Ascending aorta (tissue), 2 donors: ENCODE measurements at places on chromosomes 4 and X.

DNA sequence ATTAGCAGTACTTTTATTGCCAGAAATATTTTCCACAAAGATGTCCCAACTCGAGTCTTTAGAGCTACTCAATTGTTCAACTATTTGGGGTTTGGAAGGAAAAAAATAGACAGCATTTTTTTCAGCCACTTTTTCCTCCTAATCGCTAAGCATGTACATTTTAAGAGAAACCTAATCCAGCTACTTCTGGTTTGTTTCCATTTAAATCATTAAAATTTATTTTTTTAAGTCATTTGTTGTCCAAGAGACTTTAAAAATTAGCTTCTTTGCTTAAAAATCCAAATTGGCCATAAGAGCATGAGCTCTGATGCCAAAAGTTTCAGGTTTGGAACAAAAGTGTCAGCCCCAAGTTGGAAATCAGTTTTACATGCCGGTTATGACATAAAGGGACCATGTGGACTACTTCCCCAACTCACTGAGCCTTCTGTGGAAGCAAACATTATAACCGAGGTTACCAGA is 186.3 kb upstream of the INTU start:
- DNase-seq: no peak

- no peak for DNase-seq
Measured at GRCh38 chr4:34814266-34814665, 1430.0 kb downstream of the ARAP2 start.

GRCh38 chrX:129026202-129026601 is 497.1 kb downstream of the SMARCA1 start:
- no peak for DNase-seq

- no peak for DNase-seq
Measured at GRCh38 chrX:88886908-88887307, 139.9 kb downstream of the CPXCR1 start.

- no peak for DNase-seq
Measured at GRCh38 chr4:61864286-61864685, 664.2 kb downstream of the ADGRL3 start.

DNA sequence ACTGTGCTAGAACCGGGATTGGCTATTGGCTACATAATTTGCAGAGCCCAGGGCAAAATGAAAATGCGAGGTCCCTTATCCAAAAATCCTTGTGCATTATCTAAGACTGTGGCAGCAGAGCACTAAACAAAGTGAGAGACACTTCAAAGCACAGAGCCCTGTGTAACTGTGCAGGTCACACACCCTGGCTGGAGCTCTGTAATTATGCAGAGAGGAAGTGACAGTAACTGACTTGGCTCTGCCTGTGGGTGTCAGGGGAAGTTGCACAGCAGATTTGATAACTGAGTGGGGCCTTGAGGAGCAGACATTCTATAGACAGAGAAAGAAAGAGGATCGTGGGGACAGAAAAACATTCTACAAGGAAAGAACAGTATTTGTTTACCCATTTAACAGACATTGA is 173.5 kb upstream of the FMR1 start:
- no peak for DNase-seq

DNA sequence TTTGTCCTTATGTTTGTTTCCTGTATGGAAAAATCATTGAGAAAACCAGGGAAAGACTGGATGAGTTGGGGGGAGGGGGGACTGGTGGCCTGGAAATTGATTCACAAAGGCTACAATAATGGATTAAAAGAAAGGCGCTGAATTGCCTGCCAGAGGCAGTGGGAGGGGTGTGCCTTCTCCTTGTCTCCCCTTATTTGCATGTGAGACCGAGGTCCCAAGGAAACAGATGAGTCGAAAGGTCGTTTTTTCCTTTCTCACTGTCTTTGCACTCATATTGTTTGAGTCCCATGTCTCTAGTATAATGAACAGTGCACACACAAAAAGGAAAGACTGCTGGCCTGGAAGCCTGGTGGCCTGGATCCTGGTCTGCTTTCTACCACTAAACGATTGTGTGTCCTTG is 86.6 kb upstream of the ZDHHC15 start:
- no peak for DNase-seq

GRCh38 chrX:74523870-74524735 is 90.3 kb downstream of the RLIM start:
- DNase-seq: no peak

DNA sequence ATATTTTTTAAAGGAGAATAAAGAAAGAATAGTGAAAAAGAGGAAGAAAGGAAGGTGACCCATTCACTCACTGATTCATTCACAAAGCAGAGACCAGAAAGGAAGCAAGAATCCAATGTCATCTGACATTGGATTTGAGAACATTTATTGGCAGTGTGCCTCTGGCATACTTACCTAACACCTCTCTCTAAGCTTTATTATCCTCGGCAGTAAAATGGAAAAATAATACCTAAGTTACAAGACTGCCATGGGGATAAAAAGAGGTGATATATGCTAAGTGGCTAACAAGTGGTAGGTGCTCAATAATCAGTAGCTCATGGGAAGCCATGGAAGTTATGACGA is 41.6 kb upstream of the PPARGC1A start:
- no peak for DNase-seq

DNA sequence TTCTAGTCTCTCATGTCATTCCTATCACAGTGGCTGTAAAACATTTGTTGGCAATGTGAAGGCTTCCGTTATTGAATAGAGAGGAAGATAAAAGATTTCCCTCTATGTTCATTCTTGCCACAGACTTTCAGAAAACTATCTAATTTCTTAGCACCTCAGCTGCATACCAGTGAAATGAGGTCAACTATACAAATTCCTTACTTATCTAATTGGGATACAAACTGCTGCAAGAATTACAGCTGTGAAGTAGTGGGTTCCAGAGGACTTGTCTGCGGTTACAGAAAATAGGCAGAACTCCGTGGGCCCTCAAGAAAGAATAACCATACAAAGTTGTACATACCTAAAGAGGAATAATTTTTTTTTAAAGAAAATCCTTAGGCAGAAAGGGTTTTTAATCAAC is 175.8 kb downstream of the PPP1R2C start:
- DNase-seq: no peak

- no peak for DNase-seq
Measured at GRCh38 chrX:110268395-110268794, 49.5 kb downstream of the AMMECR1 start.

GRCh38 chr4:99161373-99162099 is 17.4 kb upstream of the ADH4 start:
- DNase-seq: no peak

DNA sequence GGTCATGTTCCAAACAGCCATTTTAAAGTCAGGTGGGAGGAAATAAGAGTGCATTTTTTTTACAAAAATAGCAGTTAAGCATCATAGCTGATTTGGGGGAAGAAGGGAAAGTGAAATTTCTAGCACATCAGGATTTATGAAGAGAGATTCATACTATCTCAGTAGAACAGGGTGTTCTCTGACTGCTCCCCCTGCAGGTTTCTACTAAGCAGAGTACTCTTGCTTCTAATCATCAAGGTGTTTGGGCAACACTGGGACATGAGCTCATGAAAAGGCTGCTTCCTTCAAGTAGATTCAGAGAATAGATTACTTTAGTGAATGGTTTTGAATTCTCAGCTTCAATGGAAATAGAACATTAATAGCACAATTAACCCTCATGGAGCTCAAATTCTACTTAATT is 591.4 kb upstream of the PCDH10 start:
- DNase-seq: no peak

GRCh38 chr4:130080872-130081451 is 985.0 kb downstream of the C4orf33 start:
- no peak for DNase-seq

DNA sequence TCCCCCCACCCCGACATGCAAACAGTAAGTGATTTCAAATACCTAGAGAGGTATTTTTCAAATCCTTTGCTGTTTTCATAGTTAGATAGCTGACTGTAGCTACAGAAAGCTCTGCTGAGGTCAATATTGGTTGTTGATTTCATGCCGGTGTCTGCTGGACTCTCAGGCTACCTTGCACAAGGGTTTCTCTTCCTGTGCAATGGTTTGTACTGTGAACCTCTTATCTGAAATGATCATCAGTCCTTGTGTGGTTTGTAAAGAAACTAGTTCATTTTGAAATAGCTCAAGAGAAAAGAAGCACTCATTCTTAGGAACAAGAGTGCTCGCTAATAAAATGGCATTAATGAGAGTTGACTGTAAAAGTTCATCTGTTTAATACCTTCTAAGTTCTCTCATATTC is 2.1 kb downstream of the MTM1 start:
- no peak for DNase-seq

- DNase-seq: peak; percentile 39
Measured at GRCh38 chrX:69065451-69065850, 99.8 kb downstream of the PJA1 start.

DNA sequence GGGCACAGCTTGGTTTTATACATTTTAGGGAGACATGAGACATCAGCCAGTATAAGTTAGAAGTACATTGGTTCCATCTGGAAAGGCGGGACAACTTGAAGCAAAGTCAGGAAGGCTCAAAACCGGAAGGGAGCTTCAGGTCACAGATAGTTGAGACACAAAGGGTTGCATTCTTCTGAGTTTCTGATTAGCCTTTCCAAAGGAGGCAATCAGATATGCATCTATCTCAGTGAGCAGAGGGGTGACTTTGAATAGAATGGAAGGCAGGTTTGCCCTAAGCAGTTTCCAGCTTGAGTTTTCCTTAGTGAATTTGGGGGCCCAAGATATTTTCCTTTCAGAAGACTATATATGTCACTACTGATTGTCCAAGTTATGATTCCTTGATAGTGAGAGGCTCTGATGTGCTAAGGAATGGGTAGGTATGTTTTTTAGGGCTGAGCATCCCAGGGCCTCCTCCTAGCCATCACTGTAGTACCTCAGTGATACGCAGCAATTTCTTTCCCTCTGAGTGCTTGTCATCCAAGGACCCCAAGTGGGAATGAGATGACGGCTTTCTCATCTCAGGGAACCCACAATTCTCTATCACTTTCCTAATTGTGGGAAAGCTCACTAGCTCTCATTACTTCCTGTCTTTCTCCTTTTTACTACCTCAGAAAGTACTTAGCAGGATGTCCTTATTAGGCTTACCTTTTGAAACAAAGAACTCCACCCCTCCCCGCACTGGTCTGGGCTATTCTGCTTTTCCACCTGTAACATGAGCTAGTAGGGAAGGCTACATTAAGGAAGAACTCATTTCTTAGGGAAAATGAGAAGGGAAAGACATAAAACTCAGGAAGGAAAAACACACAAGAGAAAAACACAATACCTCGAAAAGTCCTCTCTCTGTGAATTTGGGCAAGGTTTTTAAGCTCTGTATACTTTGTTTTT is 632.7 kb downstream of the RAPGEF2 start:
- no peak for DNase-seq

DNA sequence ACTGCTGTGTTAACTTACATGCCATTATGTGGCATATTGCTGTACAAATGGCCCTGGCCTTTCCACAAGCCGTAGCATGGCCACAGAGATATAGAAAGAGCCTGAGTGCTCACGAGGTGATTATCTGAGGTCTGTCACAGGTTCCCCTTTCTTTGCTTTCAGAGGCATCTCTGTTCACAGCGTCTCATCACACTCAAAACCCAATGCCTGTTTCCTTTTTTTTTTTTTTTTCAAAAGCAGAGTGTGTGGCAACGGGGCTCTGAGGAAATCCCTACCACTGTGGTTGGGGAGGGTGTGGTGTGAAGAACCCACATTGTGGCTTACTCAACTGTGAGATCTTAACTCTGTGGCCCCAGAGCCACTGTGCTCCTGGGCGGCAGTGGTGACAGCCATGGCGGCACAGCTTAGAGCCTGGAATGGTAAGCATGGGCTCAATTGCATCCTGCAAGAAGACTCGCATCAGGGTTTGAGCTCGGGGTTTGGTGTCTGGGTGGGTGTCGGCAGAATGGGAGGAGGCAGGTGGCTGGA is 30.8 kb downstream of the RTL5 start:
- no peak for DNase-seq

GRCh38 chr4:52633846-52634245 is 25.3 kb downstream of the USP46 start:
- DNase-seq: no peak

- DNase-seq: no peak
Measured at GRCh38 chrX:8847360-8847759, 46.2 kb upstream of the FAM9A start.

GRCh38 chr4:8517946-8518345 is 62.2 kb upstream of the GPR78 start:
- DNase-seq: no peak

DNA sequence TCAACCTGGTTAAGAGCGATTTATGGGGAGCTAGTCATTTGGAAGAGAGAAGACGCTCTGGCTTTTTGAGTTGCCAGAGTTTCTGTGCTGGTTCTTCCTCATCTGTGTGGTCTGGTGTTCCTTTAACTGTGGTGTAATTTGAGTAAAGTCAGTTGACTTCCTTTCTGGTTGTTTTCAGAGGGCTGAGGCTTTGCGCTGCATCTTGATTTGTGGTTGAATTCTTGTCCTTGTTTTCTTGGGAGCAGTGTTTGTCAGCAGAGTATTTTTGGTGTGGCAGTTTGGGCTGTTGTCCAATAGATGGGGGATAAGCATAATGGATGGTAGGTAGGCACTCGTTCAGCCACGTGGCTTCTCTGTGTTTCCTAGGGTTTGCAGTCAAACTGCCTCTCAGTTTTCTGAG is 2143.2 kb upstream of the TENM3 start:
- no peak for DNase-seq

- DNase-seq: no peak
Measured at GRCh38 chr4:35538807-35539206, 705.5 kb downstream of the ARAP2 start.

DNA sequence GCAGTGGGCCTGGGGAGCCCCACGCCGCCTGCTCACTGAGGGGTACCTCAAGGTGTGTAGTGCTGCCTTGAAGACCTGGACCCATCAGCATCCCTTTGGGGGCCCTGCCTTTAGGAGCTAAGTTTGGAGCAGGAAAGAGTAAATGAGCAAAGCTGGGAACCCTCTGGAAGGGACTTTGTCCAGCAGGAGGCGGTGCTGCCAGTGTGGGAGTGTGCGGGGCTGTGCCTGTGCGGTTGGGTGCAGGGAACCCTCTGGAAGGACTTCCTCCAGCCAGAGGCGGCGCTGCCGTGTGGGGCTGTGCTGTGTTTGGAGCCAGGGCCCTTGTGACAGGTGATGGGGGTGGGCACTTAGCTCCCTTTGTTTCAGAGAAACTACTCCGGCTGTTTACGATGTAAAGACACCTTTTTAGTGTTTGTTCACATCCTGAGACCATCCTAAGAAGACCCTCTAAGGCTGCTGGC is 25.8 kb downstream of the RGS12 start:
- peak; percentile 25 for DNase-seq

GRCh38 chr4:109990261-109991257 is 77.9 kb downstream of the EGF start:
- DNase-seq: no peak

- no peak for DNase-seq
Measured at GRCh38 chrX:78514852-78515251, 144.3 kb downstream of the RTL3 start.
